Heart right ventricle (tissue), 16 donors: ENCODE measurements at places on chromosomes 1 and 21.
A peak's percentile ranks its signal among the peaks of the same experiment; 100 is the strongest.

- peak; percentile 41 for DNase-seq
These were observed 79.0 kb downstream of the MRPL37 start for GRCh38 chr1:54278941-54279422.

- DNase-seq, result no peak
These were observed 174.4 kb downstream of the PGBD5 start for GRCh38 chr1:230251644-230252191.

DNA sequence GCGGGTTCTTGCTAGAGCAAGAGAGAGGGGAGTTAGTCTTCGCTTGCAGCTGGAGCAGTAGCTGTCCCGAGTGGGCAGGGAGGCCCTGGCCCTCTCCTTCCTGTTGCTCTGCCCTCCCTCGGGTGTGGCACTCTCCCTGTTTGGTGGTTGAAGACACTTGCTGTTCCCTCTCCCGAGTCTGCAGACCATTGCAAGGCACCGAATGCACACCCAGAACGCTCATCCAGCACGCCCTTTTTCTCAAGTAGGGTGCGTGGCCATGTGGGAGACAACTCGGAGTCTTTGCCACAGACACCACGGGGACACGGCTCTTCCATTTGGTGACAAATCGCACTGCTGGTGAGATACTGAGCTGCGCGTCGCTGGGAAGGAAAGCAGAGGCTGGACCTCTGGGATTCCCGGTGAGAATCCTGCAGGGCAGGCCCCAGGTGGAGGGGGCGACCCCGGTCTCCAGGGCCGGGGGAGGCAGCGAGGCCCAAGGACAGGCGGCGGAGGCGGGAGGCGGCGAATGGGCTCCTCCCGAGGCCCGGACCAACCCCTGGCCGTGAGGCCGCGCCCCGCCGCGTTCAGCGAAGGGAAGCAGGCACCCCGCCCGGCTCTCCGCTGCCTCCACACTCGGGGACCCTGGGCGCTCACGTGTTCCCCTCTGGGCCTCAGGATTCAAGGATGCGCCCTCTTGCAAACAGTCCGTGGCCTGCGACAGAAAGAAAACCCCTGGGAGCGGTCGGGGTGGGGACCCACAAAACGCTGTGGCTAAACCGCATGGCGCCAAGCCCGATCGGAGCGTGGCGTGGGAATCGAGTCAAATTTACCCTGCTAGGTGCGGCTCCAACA, 10.4 kb upstream of the TMEM200B start:
- DNase-seq, result no peak

GRCh38 chr1:166908942-166909341, 32.9 kb upstream of the TADA1 start:
- no peak for DNase-seq

DNA sequence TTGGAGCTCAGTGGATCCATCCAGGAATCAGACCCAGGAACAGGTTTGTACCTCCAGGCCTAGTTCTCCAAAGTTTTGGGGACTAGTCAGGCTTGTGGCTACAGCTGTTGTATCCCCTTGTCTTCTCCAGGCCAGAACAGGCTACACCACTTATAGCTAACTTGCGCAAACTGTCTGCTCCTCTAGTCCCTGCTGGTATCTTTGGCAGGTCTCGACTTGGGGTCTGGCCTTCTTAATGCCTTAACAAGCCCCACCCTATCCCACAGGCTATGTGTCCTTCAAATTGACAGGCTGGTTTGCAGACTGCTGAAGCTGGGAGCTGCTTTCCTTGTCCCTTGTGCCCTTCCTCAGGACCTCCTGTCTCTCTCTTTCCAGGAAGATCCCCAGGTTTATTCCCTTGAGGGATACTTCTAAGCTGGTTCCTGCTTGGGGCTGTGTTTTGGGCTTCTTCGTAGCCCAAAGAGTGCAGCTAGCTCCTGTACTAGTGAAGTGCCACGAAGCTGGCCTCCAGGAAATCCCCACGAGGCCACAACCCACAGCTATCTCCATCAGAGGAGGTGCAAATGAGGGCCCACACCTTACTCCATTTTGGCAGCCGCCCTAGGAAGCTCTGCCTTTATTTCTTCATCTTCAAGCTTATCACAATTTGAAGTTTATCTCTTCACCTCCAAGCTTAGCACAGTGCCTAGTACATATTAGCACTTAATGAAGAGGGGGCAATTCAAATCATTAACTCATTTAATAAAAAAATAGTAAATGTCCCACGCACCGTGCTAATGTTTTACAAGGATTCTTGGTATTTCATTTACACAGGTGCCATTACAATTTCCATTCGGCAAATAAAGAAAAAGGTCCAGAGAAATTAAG, 683 bp upstream of the DMAP1 start:
- no peak for DNase-seq

GRCh38 chr1:26799479-26800142, 11.9 kb downstream of the PIGV start:
- DNase-seq, result peak; percentile 74

DNA sequence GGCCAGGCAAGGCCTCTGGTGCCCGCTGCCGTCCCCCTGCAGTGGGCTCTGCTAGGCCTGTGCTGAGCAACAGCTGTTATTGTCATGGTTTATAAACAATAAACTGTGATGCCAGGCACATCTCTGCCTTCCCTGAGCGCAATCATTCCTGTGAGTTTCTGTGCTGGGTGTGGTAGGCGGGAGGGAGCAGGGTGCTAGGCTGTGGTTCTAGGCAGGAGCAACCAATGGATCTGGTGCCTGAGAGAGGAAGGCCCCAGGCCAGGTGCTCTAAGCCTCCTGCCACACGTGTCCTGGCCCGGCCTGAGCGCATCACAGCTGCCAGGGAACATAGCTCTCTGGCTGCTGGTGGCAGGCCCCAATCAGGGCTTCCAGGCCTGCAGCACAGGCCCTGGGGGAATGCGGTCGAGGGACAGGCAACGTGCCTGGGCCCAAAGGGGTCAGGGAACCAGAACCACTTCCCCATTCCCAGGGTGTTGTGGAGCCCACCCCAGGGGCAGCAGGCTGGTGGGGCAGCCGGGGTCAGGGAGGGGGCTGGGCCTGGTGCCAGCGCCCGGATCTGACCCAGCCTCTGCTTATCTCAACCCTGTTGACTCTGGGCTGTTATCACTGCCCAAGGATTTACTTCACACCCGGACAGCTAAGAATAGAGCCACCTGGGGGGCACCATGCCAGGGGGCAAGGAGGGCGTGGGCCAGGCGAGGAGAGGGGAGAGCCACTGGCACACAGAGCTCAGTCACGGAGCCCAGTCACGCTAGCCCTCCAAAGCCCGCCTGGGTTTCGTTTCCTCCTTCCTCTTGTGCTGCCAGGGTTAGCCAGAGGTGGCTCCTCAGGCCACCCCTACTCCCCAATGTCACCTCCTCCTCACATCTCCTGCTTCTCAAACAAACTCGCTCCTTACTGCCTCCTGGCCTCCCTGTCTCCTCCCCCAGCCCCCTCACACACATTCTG, 11.5 kb downstream of the TRIM46 start:
- no peak for DNase-seq

DNA sequence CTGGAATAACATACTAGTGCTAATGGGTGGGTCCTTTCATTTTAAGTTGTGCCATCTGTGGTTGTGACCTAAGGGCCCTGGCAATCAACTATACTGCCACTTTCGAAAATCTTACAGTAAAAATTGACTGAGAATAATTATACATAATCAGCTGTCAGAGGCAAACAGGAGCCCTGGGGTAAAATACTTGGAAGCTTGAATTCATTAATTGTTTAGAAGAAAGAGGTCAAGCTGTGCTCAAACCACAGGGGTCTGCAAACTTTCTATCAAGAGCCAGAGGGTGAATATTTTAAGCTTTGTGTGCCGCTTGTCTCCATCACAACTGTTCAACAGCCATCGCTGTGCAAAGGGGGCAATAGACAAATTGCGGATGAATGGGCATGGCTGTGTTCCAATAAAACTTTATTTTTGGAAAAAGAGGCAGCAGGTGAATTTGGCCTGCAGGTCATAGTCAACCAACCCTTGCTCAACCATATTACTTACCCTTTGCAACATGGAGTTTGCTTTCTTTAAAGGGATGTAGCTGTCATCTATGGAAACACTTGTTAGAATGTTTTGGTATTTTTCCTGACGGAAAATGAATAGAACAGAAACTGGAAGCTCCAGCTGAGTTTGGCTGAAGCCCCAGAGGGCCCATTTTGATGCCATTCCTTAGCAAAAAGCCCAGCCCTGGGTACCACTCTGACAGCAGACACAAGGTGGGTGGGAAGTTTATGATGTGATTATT, 35.7 kb upstream of the USP1 start:
- no peak for DNase-seq

DNA sequence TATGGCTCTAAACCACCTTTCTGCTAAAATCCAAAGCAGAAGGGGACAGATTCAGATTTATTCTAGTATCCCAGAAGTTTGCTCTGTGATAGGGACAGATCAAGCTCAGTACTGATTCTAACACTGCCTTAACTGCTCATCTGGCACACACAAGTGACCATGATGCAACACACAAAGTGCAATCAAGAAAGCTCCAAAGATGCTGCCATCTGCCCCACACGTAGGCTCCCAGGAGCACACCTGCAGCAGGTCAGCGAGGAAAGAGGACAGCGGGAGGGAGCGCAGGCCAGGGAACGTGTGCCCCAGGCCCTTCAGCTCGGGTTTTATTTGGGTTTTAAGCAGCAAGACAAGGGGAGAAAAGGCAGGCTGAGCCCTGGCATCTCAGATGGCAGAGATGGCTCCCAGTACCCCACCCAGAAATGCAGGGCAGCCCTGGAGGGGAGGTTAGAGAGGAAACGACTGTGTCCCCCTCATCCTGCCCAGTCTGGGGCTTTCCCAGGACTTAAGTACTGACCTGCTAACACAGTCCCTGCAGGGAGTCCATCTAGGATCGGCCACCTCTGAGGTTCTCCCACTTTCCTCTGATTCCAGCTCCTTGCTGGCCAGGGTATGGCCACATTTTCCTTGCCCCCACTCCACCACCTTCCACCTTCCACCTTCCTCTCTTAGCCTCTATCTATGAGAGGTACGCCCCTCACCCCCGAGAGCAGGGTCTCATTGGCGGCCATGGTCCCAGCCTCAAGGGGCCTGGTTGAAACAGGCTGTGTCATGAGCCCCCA, 1.2 kb downstream of the TRIM11 start:
- no peak for DNase-seq

DNA sequence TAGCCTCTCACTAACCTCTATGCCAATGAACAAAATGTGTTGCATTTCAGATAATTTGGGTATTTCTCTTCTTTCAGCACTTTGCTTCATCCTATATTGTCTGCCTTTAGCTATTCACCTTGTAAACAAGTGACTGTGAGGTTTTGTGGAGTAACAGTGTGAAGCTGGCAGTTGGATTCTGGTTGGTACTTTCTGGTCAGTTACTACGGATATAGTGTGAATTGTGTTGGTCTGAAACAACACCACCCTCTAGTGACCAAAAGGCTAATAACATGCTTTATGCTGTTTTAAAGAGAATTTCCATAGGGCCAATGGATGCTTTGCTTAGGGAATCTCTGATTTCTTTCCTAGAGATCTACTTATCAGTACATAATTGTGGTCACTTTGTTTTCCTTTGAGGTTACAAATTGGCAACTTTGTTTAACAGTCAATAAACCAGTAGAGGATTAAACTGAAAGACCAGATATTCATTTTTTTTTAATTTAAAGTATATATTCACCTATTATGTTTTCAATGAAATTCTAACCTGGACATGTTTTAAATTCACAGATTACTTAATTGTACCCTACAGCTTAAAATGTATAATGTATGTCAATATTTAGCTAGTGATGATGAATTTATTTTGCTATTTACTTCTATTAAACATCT, 2.5 kb upstream of the PTGER3 start:
- DNase-seq, result peak; percentile 40
